ENCODE measurements at places on chromosomes 12 and 14.

GRCh38 chr12:98188650-98189077 lies 326.7 kb upstream of the TMPO start:
- DNase-seq: no peak

- DNase-seq: no peak
These were observed 219.8 kb upstream of the AMIGO2 start for GRCh38 chr12:47299586-47299985.

DNA sequence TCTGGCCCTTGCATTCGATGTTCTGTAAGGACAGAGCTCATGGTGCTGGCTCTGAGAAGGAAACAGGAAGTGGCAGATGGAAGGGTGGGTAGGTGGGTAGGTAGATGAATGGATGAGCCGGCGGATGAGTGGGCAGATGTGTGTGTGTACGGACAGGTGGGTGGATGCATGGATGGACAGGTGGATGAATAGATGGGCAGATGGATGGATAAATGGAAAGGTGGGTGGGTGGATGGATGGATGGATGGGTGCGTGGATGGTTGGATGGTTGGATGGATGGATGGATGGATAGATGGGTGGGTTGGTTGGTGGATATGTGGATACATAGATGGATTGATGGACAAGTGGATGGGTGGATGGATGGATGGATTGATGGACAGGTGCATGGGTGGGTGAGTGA lies 27.6 kb upstream of the PPP1R13B start:
- DNase-seq: no peak

DNA sequence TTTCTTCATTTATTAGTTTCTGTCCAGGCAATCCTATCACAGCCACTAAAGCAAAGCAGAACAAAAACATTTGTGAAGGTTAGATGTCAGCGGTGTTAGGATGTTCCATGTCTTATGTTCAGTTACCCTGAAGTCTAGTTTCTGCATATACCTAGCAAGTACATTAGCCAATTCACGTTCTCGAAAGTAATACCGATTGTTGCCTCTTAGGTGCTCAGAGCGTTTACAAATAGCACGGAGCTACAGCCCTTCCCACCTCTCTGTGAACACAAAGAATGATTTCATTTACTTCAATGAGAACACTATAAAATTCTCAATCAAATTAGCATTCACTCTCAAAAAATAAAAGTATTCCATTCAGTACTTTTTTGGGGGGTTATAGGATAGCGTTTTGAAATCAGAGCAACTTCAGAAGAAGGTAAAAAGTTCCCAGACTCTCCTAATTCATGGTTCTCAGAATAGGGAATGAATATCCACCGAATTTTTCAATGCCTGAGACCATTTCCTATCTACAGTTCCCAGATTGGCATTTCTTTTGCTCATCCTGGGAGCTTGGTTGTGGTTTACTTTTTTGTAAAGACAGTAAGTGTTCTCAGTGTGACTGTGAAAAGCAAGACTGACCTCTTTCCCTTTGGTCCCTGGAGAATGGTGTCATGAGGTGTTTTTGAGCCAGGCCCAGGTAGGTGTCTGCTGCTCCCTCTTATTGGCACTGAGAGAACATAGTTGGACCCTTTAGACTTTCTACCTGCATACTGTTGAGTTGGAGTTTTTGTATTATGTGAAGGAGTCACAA lies 488.0 kb upstream of the RGS6 start:
- DNase-seq: no peak

DNA sequence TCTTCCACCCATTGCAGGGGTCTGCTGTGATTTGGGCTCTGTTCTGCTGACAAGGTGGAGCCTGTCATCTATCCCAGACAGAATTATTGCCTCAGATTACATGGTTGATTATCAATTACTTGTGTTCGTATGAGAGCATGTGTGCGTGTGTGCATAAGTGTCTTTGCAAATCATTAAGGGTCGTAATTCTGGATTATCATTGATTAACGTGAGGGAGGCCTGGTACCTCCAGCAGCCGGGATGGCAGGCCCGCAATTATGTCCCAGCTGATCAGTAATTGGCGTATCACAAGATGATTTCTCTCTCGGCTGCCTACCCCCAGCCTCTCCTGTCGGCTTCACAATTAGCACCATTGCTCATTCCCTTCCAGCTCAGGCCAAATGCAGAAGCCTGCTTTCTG lies 29.6 kb upstream of the IRF2BPL start:
- DNase-seq: no peak

GRCh38 chr14:52873694-52874093 lies 77.2 kb downstream of the FERMT2 start:
- DNase-seq: peak; percentile 53

DNA sequence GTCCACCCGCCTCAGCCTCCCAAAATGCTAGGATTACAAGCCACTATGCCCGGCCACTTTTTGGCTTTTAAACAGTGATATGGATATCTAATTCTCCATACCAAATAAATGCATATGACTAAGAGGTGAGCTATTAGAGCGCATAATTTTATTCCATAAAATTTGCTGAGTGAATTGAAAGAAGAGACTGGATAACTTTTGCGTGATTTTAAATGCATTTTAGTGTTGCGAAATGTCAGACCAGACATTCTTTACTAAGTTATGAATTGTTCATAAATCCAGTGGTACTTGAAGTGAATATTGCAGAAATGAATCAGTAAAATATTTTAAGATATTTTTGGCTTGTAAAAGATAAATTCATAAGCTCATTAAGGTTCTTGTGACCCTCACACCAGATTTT lies 50.9 kb upstream of the DIP2B start:
- DNase-seq: peak; percentile 2

GRCh38 chr12:46438719-46439319 lies 66.2 kb upstream of the SLC38A2 start:
- no peak for DNase-seq

DNA sequence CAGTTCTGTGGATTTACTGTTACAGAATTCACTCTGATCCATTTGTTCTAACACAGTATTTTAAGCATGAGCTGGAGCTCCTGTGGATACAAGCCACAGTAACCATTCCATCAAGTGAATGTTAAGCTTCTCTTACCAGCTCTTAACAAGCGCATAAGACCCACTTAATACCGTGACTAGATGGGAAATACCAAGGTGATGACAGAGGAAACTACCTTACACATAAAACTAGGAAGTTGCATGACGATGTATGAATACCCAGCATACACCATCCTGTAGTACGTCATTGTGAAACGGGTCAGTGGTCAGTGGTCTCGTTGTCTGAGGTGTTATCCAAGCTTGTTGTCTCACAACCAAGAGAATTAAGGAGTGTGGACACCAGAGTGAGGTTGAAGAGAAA lies 2.0 kb upstream of the GALC start:
- no peak for DNase-seq

DNA sequence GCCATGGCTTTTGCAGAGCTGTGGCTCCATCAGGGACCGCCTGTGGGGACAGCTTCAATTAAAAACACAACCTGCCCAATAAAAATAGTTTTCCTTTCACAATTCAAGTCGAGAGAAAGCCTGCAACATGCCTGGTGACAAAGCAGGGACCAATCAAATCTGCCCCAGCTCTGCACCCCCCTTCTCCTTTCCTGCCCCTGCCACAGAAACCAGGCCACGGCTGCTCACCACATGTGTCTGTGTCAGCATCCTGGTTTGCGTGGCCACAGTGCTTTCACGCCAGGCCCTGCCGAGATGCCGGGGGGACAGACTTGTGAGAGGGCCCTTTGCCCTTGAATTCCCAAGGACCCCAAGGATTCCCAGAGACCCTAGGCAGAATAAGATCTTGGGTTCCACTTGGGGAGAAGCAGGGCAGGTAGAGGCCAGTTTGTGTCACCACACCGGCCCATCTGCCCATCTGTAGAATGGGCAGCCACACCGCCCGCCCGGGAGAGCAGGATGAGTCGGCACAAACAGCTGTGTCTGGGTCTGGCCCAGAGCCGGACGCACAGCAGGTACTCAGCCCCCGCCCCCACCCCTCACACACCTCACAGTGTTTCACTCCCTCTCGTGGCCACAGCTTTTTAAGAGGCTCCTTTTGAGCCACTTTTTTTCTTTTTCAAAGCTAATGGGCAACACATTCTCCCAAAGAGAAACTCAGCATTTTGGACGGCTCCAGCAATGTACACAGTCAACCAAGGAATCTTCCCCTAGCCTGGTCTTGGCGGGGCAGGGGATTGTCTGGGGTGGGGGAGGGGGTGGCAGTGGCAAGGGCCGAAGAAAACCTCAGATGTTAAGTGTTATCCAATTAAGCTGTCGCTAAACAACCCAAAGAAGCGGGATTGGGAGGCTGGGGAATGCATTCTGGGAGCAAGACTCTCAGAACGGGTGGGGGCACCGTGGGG lies 41.5 kb downstream of the BCL11B start:
- no peak for DNase-seq

DNA sequence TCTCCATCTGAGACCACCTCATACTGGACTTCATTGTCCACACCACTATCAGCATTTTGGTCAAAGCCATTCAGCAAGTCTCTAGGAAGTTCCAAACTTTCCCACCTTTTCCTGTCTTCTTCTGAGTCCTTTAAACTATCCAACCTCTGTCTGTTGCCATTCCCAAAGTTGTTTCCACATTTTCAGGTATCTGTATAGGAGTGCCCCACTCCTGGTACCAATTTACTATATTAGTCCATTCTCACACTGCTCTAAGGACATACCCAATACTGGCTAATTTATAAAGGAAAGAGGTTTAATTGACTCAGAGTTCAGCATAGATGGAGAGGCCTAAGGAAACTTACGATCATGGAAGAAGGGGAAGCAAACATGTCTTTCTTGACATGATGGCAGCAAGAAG lies 292.2 kb upstream of the ATXN7L3B start:
- no peak for DNase-seq

GRCh38 chr12:102816816-102817434 lies 100.1 kb downstream of the PAH start:
- DNase-seq: peak; percentile 6

DNA sequence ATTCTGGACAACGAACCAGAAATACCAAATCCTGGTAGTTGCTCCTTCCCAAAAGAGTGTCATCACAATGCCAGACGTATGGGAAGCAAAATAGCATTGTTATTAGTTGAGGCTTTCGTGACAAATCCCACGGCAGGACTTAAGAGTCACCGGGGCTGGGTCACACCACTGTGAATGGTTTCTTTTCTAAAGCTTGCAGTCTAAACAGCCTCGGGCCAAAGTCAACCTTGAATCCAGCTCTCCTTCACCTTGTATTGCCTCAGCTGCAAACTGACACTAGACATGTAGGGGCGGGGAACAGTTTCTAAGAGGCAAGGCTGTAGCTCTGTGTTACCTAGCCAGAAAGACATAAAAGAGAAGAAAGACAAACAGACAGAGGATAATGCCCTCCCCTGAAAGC lies 734.8 kb downstream of the MED13L start:
- peak; percentile 2 for DNase-seq

- DNase-seq: no peak
These were observed 30.7 kb downstream of the KIF21A start for GRCh38 chr12:39412210-39412609.

- peak; percentile 12 for DNase-seq
These were observed 221.8 kb upstream of the SSTR1 start for GRCh38 chr14:37985826-37986470.

DNA sequence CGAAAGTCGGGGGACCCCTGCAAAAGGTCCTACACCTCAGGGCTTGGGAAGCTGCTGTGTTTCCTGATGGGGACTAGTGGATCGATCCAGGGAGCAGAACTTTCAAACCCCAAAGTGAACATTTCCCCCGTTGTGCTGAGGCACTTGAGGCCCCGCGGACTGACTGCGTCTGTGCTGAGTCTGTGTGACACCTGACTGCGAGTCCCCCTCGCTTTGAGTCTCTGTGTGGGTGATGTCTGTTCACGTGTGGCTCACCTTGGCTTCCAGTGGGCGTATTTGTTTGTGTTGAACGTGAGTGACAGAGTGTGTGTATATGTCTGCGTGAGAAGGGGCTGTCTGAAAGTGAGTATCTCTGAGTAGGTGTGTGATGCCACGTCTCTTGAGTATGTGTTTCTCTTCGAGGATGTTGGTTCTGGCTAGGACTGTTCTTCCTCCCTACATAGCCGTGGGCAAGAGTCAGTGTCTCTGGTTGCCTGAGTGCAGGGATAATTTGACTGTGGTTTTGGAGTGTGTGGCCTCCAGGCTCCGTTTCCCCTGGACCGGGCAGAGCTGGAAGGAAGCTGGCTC lies 1.3 kb downstream of the TEAD4 start:
- no peak for DNase-seq

GRCh38 chr12:29066011-29066588 lies 83.0 kb upstream of the FAR2 start:
- DNase-seq: no peak

DNA sequence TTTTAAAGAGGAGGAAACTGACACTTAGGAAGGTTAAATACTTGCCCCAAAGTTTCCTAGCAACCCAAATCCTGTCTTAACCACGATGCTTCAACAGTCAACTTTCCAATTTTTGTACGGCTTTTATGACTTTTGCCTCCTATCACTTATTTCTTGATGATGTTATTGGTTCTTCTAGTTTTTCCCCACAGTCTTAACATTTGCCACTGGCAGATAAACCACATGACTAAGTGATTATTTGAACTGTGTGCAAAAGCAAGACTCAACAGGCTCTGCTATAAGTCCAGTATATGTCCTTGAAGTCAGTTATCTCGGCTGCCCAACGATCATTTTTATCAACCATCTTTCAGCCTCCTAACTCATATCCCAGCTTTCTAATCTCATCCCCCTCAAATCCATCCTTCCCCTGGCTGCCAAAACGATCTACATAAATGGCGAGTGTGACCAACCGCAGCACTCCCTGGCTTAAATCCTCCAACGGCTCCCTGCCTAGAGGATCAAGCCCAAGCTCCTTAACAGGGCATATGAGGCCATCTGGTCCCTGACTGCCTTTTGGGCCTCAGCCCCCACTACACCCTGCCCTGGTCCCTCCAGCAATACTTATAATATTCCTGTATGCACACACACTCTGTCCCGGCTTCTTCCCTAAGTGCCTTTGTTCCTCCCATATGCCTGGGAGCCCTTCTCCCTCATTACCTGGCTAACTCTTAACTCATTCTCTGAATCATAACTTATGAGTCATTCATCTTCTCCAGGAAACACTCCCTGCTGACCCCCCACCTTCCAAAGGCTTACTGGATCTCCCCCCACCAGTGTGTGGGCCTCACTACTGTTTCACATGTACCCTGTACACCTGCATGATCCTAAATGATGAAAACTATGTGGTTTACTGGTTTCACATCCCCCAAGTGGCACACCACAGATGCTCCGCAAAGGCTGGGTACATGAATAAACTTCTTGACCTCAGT lies 8.8 kb downstream of the VPS37B start:
- no peak for DNase-seq

GRCh38 chr12:101746661-101747060 lies 7.4 kb upstream of the SYCP3 start:
- DNase-seq: no peak

DNA sequence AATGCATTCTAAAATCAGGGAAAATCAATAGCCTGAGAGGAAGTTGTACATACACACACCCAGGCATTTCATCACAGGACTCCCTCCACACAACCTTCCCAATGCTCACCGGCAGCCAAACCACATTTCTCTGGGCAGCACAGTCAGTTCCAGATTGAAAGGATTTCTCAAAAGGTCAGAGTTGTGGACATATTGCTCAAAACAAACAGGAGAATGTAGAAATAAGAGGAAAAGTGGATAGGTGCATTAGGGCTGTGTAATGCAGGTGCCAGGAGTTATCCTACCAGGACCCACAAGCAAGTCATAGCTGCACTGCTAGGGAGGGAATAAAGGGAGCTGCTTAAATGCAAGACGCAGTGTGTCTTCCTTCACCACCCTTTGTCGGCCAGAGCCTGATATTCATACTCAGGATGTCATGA lies 62.9 kb downstream of the GCH1 start:
- DNase-seq: no peak
